Hematopoietic multipotent progenitor cell (in vitro differentiated cells): ENCODE measurements at places on chromosomes 3 and 15.

DNA sequence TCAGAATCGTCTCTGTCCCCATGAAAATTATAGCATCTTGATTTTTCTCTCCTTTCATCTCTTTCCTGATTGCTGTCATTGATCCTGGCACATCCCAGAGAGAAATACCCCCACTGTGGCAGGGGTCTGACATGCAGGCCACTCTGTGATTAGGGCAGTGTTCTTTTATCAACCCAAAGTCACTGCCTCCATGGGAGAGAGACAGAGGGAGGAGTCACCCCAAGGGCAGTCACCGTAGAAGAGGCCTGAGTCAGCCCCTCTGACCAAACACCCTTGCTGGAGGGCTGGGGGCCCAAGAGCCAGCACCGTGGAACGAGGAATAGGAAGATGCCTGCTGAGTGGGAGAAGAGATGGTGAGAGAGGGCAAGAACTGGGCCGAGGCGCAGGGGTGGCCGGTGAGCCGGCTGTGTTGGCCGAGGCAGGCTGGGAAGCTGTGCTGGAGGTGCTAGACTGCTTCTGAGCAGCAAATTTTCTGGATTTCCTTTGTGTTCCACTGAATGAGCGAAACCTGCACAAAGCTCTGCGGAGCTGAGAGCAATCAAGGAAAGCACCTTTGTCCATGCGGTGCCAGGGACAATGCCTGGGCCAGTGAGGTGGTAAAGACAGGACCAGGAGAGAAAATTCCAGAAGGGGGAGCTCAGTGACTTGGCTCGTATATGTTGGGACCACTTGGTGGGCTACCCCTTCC lies 103.8 kb downstream of the ADCY5 start:
- DNase-seq: no peak

- peak; percentile 88 for DNase-seq
Measured at GRCh38 chr3:190120269-190121060, at the start of gene P3H2. P3H2 (minus strand) TSS chr3:190120897; CDS start chr3:190120731, 166 bp downstream.

GRCh38 chr15:86483936-86484335 lies 404.3 kb downstream of the AGBL1 start:
- no peak for DNase-seq

- DNase-seq: no peak
Measured at GRCh38 chr15:68612503-68612902, 33.7 kb downstream of the CORO2B start.

DNA sequence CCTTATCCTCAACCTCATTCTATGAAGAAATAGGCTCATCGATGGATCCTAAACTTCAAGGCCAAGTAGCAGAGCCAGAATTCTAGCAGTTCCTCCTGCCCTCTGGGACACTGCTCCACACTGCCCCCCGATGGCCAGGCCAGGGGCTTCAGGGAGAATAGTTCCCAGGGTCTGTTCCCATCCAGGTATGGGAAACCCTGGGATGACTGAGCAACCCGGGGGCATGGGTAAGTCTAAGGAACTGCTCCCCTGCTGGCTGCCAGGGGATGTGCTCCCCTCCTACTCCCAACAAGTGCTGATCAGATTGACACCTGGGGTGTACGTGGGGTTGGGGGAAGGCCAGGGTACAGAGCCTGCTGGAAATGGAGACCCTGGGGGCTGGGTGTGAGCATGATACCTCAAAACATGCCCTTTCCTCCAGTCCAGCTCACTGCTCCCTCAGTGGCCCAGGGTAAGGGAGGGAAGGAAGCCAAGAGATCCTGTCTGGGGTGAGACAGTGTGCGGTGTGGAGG lies 7.6 kb downstream of the ULK3 start:
- peak; percentile 49 for DNase-seq

DNA sequence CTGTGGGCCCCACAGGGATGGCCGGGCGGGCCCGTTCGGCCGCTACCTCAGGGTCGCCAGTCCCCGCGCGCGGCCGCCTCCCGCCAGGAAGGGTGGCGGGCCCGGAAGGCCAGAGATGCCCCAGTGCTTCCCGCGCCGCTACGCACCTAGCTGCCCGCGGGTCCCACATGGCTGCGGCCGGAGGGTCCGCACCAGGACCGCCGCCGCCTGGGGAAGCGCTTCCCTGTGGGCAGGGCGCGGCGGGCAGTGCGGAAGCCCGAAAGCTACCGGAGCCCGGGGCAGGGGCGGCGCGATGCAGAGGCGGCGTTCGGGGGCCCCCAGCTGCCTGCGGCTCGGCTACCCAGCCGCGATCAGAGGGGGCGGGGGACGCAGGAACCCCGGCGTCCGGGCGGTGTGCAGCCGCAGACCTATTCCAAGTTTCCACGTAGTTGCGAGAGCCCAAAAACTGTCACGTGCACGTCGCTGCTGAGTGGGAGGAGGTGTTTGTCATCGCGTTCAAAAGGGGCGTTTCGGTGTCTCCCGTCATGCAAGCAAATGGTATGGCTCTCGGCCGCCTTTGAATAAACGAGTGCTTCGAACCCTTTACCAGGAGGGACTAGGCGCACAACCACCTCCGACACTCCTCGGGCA lies at the start of gene TRANK1:
Gene TRANK1 (minus strand): TSS at position 414 of the 630 bp plus-strand sequence. CDS start 245 bp downstream, at position 169.
- DNase-seq: peak; percentile 89

- no peak for DNase-seq
Measured at GRCh38 chr3:14874784-14875183, 56.0 kb downstream of the FGD5 start.

GRCh38 chr15:28078191-28078719 lies 20.9 kb downstream of the OCA2 start:
- no peak for DNase-seq

GRCh38 chr15:91265416-91265940 lies 165.4 kb downstream of the SV2B start:
- DNase-seq: no peak

DNA sequence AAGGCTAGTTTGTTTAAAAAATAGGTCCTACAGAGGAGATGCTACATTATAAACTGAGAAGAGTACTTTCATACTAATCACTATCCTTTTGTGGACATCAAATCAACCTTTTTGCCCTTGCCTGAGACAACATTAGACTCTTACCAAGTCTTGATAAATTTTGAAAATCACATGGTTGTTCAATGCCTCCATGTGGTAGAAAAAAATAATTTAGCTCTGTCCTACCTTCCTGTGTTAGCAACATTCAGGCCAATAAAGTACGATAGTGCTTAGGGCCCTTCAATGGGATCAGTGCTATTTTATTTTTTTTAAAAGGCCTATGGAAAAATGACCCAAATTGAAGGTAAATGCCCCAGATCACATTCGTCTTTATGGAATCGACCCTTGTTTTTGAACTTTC lies 5.0 kb upstream of the UBE2E1 start:
- DNase-seq: peak; percentile 27

DNA sequence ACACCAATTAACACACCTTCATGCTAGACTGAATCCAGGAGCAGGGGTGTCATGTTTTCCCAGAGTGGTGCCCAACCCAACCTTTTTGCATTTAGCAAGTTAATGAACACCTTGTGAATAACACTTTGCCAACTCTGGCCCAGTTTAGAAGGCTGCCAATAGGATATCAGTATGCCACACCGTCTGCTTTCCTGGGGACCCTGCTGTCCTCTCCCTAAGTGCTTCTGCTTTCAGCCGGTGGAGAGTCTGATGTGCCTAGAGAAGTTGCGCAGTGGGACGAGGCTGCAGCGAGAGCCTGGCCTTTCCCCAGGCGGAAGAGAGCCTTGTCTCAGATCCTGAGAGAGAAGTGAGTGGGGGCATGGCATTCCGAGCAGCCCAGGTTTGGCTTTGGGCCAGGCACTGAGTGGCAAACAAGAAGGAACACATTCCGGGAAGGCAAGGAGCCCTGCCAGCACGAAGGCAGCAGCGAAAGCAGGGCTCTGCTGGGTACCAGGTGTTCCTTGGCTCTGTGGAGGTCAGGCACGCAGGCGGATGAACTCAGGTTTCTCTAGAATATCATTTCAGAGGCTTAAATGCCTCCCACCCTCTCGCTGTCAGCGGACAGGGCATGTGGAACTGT lies 36.9 kb downstream of the SENP8 start:
- no peak for DNase-seq
